HS-27A (cell line): ENCODE measurements at places on chromosomes 12 and 14.

- peak; percentile 74 for DNase-seq
Measured at GRCh38 chr12:62744551-62744950, 190.4 kb downstream of the PPM1H start.

DNA sequence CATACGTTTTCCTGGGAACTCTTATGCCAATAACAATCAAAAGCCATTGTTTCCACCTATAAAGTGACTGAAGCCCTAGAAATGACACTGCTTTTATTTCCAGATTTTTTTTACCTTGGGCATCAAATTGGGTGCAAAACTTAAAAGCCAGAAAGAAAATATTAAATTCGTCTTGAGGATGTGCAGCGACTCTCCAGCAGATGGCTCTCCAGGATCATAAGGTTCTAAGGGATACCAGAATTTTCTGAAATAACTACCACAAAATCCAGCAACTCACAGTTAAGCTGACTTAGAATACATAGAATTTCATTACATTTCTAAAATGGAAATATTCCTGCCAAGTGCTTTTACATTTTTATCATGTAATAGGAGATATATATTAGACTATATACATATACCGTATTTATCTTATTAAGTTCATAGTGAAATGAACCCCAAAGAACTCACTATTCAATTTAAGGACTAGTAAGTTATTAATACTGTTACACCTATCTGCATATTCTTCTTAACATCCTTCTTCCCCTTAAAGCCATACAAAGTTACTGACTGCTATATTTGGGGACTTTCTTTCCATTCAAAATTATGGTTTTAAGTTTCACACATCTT, 44.0 kb downstream of the ARMH4 start:
- no peak for DNase-seq

DNA sequence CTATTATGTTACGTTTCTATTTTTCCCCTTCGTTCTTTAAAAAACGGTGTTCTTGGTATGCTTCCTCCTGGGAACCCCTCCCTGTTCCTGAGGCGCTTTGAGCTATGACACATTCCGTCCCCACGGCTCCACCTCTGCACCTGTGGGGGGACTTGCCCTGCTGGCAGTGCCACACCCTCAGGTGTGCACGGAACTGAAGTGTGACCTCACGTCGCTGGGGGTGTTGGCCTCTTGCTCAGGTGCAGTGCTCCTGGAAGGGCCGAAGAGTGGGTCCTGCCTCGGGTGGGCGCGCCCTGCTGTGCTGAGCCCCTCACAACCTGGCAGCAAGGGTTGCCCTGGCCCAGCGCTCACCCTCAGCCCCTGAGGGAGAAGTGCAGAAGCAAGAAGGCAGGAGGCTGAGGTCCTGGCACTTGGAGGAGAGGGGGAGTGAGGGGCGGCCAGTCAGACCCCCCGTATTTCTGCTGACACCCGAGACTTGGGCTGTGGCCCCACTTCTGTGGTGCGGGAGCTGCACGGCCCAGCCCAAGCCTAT, 4.9 kb downstream of the AMN start:
- no peak for DNase-seq

GRCh38 chr12:3836641-3837040, 36.6 kb downstream of the PARP11 start:
- DNase-seq, result no peak

DNA sequence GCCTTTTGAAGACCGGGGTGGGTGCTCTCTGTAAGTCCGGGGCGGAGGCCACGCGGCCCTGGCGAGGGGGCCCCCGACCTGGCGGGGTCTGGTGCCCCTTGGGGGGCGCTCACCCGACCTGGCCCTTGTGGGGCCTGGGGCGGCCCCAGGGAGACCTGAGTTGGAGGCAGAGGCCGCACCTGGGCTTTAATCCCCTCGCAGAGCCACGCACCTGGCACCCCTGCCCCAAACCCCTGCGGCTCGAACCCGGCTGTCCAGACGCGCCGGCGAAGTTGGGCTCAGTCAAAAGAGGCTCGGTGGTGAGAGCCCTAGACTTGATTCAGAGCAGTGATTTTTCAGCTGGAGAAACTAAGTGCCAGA, 267 bp downstream of the CFAP251 start:
- no peak for DNase-seq

DNA sequence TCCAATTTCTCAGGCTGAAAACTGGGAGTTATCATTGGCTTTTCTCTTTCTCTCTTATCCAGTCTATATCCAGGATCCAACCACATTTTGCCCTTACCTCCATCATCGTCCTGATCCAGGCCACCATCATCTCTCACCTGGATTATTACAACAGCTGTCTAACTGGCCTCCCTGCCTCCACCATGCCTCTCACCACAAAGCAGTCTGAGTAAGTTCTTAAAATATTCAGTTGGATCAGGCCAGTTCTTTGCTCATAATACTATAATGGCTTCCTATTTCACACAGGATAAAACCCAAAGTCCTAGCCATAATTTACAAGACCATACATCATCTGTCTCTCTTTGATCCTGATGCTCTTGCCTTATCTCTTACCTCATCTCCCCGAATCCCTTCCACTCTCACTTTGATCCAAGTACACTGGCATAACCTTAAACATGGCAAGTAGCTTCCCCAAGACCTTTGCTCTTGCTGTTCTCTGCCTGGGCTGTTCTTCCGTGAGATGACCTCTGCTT, 133.4 kb upstream of the RAP1B start:
- no peak for DNase-seq

- no peak for DNase-seq
Measured at GRCh38 chr12:91722072-91722471, 423.6 kb downstream of the BTG1 start.

- no peak for DNase-seq
Measured at GRCh38 chr12:4119157-4119761, 154.3 kb upstream of the CCND2 start.

DNA sequence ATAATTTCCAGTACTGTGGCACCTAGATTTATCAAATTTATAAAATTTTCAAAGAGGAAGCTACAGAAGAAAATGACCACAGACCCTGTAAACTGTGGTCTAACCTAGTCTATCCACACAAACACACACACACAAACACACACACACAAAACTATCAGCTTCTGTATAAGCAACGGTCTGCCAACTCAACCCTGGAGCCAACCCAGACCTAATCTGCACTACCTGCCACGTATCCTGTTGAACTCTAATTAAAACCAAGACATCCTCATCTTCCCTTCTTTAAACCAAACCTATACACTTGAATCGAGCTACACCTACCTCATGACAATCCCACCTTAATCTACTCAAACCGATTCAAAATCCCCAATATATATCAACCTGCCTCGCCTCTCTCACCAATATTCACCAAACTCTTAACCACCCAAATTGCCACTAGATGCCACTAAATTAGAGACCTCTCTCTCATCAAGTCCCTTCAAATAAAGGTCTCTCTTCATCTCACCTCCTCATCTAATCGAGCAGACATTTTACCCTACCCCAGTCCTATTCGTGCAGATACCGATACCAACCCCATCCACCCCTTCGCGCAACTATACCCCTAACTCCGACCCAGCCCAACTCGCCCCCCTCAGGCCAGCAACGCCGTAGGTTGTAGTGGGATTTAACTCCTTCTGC, 808 bp downstream of the ACIN1 start:
- no peak for DNase-seq

DNA sequence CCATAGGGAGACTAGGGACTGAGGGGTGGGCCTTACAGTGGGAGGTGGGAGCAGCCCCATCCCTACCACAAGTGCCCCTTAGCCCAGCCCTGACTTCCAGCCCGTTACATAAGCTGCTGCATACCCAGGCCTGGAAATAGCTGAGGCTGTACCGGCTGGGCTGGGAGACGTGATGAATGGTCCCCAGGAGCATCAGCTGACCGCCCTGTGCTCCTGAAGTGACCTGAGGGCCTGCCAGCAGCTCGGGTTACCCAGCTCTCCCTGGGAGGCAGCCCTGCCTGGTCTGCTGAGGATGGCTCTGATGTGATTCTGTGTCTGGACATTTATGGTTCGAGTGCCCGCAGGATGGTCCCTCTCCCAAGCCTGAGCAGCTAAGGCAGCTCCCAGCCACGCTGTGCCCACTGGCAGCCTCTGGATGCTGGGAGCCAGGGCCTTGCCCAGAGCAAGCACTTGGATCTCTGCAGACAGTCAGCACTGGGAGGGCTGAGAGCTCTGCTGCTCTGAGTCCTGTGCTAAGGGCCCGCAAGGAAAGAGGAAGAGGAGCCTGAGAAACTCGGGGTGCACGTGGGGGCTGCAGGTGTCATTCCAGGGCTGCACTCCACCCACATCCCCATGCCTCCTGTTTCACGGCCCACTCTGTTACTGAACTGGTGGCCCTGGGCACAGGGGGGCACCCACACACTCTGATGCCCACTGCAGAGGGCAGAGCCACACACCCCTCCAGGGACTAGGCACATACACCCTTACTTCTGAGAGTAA, 20.5 kb downstream of the TAMALIN start:
- DNase-seq, result no peak

- DNase-seq, result peak; percentile 77
Measured at GRCh38 chr12:67681105-67681778, 32.7 kb downstream of the DYRK2 start.

- DNase-seq, result no peak
Measured at GRCh38 chr14:97976861-97977260, 1179.7 kb downstream of the VRK1 start.

DNA sequence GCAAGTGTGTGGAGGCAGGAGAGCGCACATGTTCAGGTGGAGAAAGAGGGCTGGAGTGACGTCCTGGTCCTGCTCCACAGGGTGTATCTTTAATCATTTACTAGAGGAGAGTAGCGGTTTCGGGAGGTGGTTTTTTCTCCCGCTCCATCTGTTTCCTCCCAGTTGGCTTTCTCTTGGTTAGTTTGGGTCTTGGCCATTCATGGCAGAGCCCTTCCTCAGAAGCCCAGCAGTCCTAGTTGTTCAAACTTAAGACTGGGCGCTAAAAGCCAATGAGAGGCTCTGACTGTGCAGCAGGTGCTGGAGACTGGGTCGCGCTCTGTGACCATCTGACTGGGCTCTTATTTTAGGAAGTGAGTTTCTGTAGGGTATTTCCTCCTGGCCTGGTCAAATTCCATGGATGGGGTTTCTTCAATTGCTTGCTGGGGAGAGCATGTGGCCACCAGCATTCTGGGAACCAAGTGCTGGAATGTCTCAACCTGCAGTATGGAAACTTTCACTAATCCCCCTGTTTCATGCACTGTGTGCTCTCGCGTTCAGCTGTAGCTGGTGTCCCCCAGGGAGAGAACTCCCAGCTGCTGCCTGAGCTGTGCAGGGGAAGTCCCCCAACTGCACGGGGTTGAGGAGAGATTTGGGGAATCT, 27.4 kb upstream of the TSPAN9 start:
- no peak for DNase-seq

DNA sequence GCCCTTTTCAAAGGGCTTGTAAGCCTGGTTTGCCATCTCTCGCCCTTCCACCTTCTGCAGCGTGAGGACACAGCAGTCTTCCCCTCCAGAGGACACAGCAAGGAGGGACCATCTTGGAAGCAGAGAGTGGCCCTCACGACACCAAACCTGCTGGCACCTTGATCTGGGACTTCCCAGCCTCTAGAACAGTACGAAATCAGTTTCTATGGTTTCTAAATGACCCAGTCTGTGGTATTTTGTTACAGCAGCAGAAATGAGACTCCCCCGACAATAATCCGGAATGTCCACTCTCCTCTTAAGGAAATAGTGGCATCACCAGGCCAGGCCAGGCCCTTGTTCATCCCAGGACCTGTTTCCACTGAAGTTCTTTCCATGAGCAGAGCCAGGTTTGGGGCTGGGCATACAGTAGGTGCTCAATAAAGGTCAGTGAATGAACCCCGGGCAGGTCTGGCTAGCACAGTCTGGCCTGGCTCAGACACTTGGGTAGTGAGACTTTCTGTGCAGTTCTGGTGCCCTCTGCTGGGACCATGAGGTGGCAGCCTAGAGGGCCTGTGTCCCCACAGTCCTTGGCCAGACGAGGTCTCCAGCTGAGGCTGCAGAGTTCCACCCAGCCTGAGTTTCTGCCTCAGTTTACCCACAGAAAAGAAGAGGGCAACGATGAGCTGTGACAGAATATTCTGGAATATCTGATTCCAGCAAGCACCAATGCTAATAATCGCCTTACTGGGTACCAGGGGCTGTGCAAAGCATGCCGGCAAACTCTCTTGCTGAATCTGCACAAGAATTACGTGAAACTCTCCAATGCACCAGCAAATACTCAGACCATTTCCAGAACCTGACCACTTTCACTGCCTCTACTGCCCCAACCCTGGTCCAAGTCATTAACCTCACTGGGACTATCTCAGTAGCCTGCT, 14.0 kb downstream of the ABCB9 start:
- DNase-seq, result no peak

DNA sequence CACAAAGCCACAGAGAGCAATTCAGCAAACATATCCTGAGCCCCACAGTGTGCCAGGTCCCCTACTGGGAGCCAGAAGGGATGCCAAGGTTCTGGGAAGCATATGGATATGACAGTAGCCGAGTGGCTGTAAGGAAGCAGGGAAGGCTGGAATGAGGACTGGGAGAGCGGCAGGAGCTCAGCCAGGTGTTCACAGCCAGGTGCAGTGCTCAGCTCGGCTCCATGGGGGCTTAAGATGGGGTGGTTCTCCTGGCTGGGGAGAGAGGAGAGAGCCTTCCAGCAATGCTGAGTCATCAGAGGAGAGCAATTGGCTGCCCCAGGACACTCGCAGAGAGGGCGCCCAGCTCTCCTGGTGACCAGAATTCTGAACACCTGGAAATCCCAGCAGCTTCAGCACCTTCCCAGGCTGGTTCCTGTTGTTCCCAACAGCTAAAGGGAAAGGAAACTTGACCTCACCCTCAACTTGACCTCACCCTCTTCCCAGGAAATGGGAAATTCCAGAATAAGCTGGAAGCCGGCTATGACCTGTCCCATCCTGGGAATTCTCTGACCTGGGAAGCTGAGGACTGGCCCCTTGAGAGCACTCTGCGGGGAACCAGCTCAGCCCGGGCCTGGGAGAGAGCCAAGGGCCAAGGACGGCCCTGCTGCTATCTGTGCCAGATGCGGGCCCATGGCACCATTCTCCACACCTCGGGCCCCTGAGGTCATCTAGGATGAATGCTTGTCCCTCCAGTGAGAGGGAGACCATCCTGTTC, 34.6 kb downstream of the SLC6A12 start:
- DNase-seq, result no peak

- no peak for DNase-seq
Measured at GRCh38 chr12:24960222-24960855, 11.4 kb upstream of the BCAT1 start.

DNA sequence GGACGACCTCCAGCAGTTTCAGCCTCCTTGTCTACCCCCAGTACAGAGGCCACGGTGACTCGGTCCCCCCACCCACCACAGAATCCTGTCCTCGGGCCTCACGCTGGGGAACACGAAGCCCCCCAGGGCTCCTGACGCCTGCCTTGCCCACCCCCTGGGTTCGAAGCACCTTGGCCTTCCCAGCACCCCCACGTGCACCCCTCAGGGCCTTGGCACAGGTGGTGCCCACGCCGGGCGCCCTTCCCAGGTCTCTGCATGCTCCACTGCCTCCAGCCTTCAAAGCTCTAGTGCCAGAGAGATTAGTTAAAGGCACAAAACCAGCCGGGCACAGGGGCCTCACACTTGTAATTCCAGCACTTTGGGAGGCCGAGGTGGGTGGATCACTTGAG, 61.8 kb downstream of the NOC4L start:
- no peak for DNase-seq
